Right atrium auricular region (tissue), 2 donors: ENCODE measurements at places on chromosomes 7 and 10.

DNA sequence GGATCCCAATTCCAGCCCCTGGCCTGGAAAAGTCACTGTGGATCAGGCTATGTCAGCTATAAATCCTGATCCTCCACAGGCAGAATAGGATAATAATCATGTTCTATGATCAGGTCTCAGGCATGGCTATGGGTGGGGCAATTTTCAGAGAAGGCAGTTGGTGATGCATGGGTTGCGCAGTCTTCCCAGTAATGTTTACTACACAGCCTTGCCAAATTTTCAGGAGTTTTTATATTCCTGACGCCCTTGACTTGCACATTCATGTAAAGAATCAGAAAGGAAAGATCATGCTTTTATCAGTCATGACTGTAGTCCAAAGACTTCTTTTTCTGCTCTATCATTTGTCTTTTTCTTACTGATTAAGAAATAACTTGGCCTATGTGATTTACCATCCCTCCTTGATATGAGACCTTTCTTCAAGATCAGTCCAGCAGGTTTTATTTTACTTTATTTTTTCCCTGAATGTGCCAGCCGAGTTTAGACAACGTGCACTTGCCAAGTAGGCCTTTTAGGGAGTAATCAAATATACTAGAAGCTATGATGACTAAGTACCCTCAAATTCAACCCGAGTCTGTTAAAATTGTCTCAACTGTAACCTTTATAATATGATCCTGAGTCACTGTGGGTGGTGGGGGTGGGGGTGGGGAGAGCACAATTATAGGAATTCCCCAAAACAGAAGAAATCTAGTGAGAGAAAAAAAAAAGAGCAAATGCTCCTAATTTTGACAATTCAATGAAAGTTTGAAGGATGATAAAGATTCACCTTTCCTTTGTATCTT, 31.9 kb downstream of the ARL4A start:
- H3K4me1 ChIP-seq, result peaks cover 60% of the 10 kb centered on the region
- no peaks in the 10 kb centered on the region for H3K27me3 ChIP-seq
- H3K27ac ChIP-seq, result peak overlapping the region; percentile 72
- no peaks in the 10 kb centered on the region for H3K36me3 ChIP-seq
- H3K4me3 ChIP-seq, result no peak overlapping the region
- DNase-seq, result no peak

GRCh38 chr7:641269-641671, 85.2 kb upstream of the DNAAF5 start:
- H3K36me3 ChIP-seq, result no peaks in the 10 kb centered on the region
- no peak for DNase-seq
- H3K4me1 ChIP-seq, result no peaks in the 10 kb centered on the region
- no peak overlapping the region for H3K27ac ChIP-seq

GRCh38 chr10:101225846-101226421, 3.3 kb downstream of the LBX1 start:
- peaks cover 62% of the 10 kb centered on the region for H3K27me3 ChIP-seq
- no peak for DNase-seq
- H3K4me3 ChIP-seq, result peak overlapping the region; percentile 13
- no peak overlapping the region for H3K27ac ChIP-seq
- no peaks in the 10 kb centered on the region for H3K4me1 ChIP-seq
- H3K36me3 ChIP-seq, result no peaks in the 10 kb centered on the region

- H3K27ac ChIP-seq, result no peak overlapping the region
- peaks cover 8% of the 10 kb centered on the region for H3K4me1 ChIP-seq
- H3K27me3 ChIP-seq, result no peaks in the 10 kb centered on the region
- no peak for DNase-seq
- H3K4me3 ChIP-seq, result no peak overlapping the region
- H3K36me3 ChIP-seq, result no peaks in the 10 kb centered on the region
These were observed 58.6 kb downstream of the PROSER2 start for GRCh38 chr10:11881477-11882417.
